NCI-H1417 treated with DMSO at 0.1 percent for 48 hours (cell line): ENCODE measurements at places on chromosomes 4 and X.

GRCh38 chr4:152224721-152225420 is 311.0 kb downstream of the FBXW7 start:
- no peak for DNase-seq

GRCh38 chr4:145351922-145352321 is 129.7 kb upstream of the SMAD1 start:
- no peak for DNase-seq

GRCh38 chrX:79082899-79083298 is 61.6 kb upstream of the GPR174 start:
- DNase-seq, result no peak

GRCh38 chrX:39459952-39460351 is 637.8 kb downstream of the BCOR start:
- DNase-seq, result no peak

DNA sequence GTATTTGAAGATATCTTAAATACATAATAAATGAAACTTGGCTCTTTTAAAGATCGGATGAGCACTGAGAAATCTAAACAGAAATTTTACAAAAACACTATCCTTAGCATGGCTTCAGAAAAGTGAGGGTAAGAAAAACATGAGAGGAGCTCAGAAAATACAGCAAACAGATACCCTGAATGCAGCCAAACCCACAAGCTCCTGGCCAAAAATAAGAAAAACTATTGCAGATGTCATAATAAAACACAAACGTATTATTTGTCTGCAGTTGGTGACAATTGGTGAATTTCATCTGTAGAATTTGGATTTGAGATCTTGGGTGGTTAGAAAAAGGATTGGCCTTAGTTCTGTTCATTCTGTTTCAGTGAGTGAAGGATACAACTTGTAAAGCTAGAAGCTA is 603.9 kb downstream of the INPP4B start:
- DNase-seq, result no peak

- DNase-seq, result no peak
These were observed 18.3 kb upstream of the HTRA3 start for GRCh38 chr4:8251110-8251883.

GRCh38 chr4:121792966-121793365 is 8.2 kb upstream of the EXOSC9 start:
- no peak for DNase-seq

- DNase-seq, result no peak
These were observed 82.7 kb downstream of the ANXA5 start for GRCh38 chr4:121614101-121614500.

DNA sequence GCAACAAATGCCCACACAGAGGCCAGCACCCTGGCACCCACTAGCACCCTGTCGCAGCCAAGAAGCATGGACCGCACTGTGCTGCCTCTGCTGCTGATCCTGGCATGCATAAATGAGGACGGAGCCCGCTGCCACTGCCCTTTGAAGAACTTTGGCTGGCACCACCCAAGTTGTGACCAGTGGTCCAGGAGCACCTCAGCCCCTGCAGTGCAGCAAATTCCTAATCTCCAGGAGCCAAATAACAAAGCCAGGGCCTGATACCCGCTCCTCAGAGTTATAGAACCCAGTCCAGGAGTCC is 807.2 kb downstream of the GLUD2 start:
- DNase-seq, result no peak

DNA sequence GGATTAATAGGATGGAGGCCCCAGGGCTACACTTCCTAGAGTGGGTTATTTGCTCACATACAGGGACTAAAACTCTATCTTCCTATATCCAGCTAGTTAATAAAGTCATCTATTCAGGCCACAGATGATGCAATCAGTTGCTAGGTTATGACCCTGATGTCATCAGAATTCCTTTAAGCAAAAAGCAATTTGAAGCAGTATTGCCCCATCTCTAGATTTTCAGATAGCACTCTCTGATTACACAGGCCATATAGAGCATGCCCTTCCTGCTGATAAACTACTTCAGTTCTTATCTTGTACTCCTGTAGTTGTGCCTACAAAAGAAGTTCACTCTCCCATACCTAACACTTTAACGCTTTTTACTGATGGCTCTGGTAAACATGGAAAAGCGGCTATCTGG is 84.8 kb downstream of the TMEM144 start:
- no peak for DNase-seq

GRCh38 chr4:46992338-46992737 is 1.0 kb downstream of the GABRA4 start:
- DNase-seq, result no peak

- no peak for DNase-seq
These were observed 38.6 kb upstream of the NYX start for GRCh38 chrX:41408576-41408975.

GRCh38 chr4:27568236-27568951 is 707.8 kb downstream of the STIM2 start:
- DNase-seq, result no peak

GRCh38 chr4:76532805-76533204 is 97.8 kb downstream of the SHROOM3 start:
- no peak for DNase-seq
